ENCODE measurements at places on chromosomes 6 and 20. TPM values are rescaled to one million over a fixed set of nuclear protein-coding genes. Genes with fewer than 3 reads are reported as not detected.

GRCh38 chr6:69994251-69994650, 127.9 kb downstream of the COL19A1 start:
- DNase-seq, result no peak

DNA sequence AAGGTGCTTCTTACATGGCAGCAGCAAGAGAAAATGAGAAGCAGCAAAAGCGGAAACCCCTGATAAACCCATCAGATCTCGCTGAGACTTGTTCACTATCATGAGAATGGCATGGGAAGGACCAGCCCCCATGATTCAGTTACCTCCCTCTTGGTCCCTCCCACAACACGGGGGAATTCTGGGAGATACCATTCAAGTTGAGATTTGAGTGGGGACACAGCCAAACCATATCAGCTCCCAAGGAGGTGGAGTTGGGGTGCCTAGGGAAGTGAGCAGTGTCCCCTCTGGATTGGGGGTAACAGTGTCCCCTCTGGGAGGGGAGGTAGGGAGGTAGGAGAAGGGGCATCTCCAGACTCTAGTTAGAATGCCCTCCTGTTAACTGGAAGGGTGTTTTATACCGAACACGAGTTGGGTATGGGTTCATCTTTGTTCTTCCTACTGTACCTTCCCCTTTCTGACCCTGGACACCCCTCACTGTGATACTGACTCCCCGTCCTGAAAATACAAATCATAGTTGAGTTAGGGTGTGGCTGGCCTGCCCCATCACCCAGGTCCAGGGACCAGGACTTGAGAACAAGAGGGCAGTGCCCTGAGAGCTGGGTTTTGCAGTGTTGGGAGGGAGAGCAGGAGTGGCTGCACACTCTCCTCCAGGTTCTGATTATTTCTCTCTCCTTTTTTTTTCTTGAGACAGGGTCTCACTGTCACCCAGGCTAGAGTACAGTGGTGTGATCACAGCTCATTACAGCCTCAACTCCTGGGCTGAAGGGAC, 62.0 kb downstream of the EFCAB8 start:
- no peak for DNase-seq

DNA sequence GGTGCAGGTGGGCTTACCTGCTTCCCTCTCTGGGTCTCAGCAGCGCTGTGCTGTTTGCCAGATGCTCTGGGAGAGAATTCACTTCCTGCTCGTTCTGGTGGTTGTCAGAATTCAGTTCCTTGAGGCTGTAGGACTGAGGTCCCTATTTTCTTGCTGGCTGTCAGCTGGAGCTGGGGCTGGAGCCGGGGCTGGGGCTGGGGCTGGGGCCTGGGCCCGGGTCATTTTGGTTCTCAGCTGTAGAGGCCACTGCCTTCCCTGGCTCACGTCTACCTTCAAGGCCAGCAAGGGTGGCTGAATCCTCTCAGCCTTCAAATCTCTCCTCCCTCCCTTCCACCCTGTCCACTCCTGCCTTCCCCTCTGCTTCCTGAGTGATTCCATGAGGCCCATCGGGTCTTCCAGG, 16.8 kb upstream of the PHACTR3 start:
- no peak for DNase-seq

- DNase-seq, result peak; percentile 65
Observed at GRCh38 chr6:35731414-35731735, 5.5 kb upstream of the ARMC12 start.

The TGM3 gene
- not detected for total RNA-seq

The KHDC1 gene
- total RNA-seq, result 2.9 TPM

The SLC22A2 gene
- not detected for total RNA-seq

GRCh38 chr20:34945315-34946077, 10.1 kb downstream of the GSS start:
- no peak for DNase-seq

DNA sequence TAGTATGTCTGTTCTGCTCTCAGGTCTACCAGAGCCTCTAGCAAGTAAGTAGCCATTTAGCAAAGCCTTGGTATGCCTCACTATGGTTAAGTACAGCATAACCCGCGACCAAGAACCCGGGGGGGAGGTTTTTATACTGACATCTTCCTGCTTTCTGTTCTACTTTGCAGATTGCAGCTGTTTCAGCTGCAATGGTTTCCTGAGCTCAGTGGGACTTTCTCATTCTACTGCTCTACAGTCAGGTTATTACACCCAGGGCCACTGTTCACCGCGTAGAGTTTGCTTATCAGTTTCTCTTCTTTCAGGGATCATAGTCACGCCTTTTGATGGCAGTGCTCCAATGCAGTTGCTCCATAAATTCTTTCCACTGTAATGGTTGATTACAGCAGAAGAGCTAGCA, 631.3 kb downstream of the TFAP2A start:
- DNase-seq, result no peak

DNA sequence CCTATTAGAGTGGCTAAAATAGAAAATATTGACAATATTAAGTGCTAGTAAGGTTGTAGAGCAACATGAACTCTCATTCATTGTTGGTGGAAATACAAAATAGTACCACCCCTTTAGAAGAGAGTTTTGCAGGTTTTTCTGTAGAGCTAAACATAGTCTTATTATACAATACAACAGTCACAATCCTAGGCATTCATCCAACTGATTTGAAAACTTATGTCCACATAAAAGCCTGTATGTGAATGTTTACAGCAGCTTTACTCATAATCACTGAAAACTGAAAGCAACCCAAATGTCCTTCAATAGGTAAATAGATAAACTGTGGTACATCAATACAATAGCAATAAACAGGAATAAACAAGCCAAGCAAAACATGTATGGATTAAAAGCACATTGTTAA, 162.6 kb upstream of the PRND start:
- DNase-seq, result no peak

- DNase-seq, result no peak
Observed at GRCh38 chr6:150967910-150968309, 102.4 kb downstream of the MTHFD1L start.

GRCh38 chr20:25389858-25390537, 637 bp downstream of the ABHD12 start:
- DNase-seq, result no peak

GRCh38 chr6:151442371-151442770, 9.6 kb downstream of the RMND1 start:
- DNase-seq, result no peak

All from astrocyte (in vitro differentiated cells and primary cell).